Activated T-helper 1 cell treated with anti-CD3 and anti-CD28 coated beads, Interleukin-12 subunit alpha, Interleukin-12 subunit beta, Interleukin-2, Interleukin-4 antibody, amounts not matched to agents 30 ng/mL and 10 ng/mL and 1 ng/mL, durations not matched to agents 14 hours and 24 hours and 36 hours (primary cell): ENCODE measurements at places on chromosomes 7 and 10.

DNA sequence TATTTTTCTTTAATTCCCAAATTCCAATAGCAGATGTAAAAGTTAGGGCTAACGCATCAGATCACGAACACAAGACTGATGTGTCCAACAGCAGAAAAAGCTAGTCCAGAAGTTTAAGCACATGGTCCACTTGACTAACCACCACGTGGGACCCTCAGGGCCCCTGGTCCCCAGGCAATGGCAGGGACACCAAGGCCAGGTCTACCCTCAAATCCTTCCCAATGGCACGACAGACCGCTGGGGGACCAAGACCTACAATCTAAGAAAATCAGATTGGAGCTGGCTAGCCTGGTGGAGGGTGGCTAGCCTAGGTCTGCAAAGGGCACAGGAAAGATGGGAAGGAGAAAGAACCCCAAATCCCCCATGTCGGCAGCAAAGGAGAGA is 1.5 kb downstream of the GIGYF1 start:
- DNase-seq, result no peak
- peak overlapping the region; percentile 94 for H3K4me3 ChIP-seq
- H3K36me3 ChIP-seq, result peaks cover 12% of the 10 kb centered on the region
- H3K27ac ChIP-seq, result peak overlapping the region; percentile 93

- no peaks in the 10 kb centered on the region for H3K27me3 ChIP-seq
- H3K4me1 ChIP-seq, result peaks cover 7% of the 10 kb centered on the region
- DNase-seq, result no peak
- H3K36me3 ChIP-seq, result peaks cover 4% of the 10 kb centered on the region
- no peak overlapping the region for H3K4me3 ChIP-seq
Measured at GRCh38 chr10:35511647-35512046, 93.5 kb upstream of the GJD4 start.

DNA sequence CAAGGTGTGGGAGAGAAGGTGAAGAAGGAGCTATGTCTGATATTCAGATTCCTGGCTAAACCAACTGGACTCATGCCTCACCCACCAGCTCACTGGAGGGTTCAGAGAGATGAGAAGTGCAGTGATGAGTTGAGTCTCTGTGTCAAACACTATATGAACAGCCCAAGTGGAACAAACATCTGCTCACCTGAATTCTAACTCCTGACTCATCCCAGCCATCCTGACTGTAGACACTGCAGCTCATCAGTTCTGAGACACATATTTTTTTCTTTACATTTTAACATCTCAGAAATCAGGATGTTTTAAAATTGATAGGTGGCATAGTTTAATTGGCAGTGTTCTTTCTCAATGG is 27.3 kb downstream of the GSDME start:
- H3K27ac ChIP-seq, result no peak overlapping the region
- no peak overlapping the region for H3K4me3 ChIP-seq
- peaks cover 17% of the 10 kb centered on the region for H3K27me3 ChIP-seq
- H3K36me3 ChIP-seq, result no peaks in the 10 kb centered on the region

GRCh38 chr7:130092598-130092997 is 22.3 kb downstream of the KLHDC10 start:
- no peaks in the 10 kb centered on the region for H3K27me3 ChIP-seq
- no peak for DNase-seq
- peaks cover 10% of the 10 kb centered on the region for H3K4me1 ChIP-seq
- peaks cover 4% of the 10 kb centered on the region for H3K36me3 ChIP-seq
- no peak overlapping the region for H3K4me3 ChIP-seq
